Left hindlimb (tissue), 1 donor: ENCODE measurements at places on chromosomes 12 and 14.

- no peak for DNase-seq
Observed at GRCh38 chr12:53277981-53278380, 9.9 kb downstream of the ESPL1 start.

GRCh38 chr12:61254225-61254624 is 1006.0 kb upstream of the USP15 start:
- no peak for DNase-seq

DNA sequence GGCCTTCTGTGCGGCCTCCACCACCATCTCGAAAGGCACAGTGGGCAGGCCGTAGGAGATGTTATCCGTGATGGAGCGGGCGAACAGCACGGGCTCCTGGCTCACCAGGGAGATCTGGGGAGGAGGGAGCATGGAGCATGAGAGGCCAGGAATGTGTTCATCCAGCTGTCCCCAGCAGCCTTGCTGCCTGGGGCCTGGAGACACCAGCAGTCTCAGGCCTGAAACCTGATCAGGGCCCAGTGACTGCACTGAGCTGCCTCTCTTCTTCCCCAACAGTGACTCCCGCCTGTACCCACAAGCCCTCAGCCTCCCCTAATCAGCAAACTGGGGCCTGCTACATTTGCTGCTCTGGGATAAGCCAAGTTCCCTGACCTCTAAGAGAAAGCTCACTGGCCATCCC is 30.9 kb downstream of the ABCB9 start:
- DNase-seq = no peak

DNA sequence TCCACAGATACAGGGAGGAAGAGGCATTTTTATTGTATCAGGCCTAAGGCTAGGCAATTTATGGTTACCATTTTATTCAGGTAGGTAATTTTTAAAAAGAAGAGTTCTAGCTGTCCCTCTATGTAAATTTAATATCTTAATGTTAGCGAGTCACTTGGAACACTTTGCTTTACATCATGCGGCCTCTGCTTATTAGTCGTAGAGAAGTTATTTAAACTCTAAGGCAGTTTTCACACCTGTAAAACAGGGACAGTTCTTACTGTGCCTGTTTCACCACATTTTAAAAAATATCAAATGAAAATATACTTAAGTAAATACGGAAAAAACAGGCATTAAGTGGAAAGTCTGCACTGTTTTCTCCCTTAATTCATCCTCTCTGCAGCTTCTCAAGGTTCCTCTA is 71.4 kb upstream of the POC1B start:
- no peak for DNase-seq

GRCh38 chr14:99124482-99125105 is 147.4 kb downstream of the BCL11B start:
- DNase-seq = no peak

DNA sequence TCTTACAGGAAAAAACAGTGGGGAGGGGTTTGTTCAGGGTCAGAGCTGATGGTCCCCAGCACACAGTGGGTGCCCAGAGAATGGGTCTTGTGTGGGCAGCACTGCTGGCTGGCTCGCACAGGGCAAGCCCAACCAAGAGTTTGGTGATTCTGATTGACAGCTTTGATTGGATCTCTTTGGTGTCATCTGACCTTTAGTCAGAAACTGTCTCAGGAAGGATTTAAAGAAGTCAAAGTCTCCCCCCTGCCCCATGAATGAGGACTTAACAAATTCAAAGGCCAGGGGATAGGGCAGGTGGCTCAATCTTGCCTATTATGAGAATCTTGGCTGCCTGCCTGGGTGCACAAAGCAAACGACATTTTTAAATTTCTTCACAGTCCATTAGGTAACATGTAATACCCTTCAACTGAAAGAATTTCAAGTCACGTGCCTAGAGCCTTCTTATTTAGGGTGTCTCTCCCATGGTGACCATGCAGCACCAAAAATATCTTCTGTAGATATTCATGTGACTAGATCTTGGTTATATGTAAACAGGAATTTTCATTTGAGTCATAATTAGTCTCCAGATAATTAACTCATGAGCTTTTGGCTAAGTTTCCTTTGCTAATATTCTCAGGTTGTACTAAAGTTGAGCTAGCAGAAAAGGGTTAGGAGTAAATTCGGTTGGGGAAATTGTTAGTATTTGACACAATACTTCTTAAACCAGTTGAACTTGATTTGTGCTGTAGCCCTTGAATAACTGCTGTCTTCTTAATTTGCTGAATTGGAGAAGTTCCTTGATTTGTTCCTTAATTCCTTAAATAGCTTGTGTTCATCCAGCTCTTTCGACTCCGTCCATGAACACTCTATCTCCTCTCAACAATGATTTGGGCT is 54.5 kb upstream of the HECTD1 start:
- DNase-seq = no peak

GRCh38 chr12:131564845-131565244 is 146.0 kb upstream of the SFSWAP start:
- no peak for DNase-seq

DNA sequence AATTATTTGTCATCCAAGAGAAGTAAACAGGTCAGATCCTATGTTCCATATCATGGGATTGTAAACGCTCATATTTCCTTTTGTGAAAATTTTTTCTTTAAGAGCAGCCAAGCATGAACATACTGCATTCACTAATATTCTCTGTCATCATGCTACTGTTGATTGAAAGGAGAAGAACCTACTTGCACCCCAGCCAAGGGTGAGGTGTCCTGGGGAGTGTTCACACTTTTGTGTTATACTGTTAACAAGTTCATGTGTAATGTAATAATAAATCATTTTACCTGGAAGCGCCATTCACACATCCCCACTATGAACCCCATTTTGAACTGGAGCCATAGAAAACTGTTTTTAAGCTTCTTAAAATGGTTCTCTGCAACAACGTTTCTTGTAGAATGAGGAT is 53.6 kb downstream of the HMGA2 start:
- DNase-seq = no peak

DNA sequence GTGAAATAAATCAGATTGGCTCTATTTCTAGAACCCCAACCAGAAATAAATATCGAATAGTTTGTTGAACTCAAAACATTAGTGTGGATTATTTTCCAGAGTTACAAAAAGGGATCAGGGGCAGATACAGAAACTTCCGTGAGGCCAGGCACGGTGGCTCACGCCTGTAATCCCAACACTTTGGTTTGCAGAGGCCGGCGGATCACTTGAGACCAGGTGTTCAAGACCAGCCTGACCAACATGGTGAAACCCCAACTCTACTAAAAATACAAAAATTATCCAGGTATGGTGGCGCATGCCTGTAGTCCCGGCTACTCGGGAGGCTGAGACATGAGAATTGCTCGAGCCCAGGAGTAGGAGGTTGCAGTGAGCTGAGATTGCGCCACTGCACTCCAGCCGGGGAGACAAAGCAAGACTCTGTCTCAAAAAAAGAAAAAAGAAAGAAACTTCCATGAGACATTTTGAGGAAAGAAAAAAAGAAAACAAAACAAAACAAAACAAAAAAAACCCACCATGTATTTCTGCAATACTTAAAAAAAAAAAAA is 2.1 kb downstream of the FBXO21 start:
- DNase-seq = no peak

GRCh38 chr14:102878174-102878969 is 44.1 kb upstream of the AMN start:
- DNase-seq = no peak

DNA sequence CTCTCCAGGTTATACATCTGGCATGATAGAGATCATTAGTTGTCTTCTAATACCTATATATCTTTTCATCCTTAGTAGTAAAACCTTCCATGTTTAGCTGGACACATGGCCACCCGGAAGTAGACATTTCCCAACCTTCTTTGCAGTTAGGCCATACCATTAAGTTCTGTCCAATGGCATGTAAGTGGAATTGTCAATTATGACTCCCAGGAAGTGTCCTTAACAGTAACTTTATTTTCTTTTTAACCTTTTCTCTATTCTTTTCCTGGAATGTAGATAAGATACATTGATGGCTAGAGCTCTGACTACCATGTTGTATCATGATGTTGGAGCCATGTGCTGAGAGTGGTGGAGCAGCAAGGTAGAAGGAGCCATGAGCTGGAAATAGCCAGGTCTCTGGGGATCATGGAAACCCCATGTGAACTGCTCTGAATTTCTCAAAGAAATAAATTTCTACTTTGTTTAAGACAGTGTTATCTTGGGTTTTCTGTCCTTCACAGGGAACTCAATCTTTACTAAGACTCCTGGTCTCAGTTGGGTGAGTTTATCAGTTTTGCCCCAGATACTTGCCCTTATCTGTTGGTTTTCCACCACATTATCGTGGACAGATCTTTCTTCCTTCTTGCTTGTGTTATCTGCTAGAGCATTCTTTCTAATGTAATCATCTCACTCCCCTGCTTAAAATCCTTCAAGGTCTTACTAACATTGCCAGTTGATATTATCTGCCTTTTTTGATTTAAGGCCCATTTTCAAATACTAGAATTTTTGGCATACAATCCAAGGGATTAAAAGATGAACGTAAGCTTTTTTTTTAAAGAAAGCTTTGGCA is 5.1 kb upstream of the LTA4H start:
- DNase-seq = no peak

- DNase-seq = no peak
Observed at GRCh38 chr14:34872822-34873588, 2.2 kb downstream of the BAZ1A start.

- no peak for DNase-seq
Observed at GRCh38 chr12:30012816-30013450, 229.2 kb upstream of the TMTC1 start.

DNA sequence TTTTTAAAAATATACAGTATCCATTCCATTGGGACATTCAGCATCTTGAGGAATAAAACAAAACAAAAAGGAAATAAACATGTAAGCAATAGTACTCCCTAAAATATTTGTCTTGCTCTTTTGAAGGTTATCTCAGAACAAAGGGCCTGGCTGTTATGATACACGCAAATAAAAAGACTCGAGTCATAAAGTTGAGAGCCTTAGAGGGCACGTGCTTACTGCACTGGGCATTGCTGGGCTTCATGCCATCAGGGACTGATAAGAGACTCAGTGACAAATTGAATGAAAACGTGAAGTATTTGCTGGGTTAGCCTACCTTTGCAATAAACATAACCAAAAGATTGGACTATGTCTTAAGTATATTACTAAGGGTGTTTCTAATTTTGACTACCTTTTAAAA is 118.9 kb downstream of the SLC35F4 start:
- no peak for DNase-seq

- DNase-seq = no peak
Observed at GRCh38 chr14:65835501-65835900, 423.0 kb downstream of the FUT8 start.

DNA sequence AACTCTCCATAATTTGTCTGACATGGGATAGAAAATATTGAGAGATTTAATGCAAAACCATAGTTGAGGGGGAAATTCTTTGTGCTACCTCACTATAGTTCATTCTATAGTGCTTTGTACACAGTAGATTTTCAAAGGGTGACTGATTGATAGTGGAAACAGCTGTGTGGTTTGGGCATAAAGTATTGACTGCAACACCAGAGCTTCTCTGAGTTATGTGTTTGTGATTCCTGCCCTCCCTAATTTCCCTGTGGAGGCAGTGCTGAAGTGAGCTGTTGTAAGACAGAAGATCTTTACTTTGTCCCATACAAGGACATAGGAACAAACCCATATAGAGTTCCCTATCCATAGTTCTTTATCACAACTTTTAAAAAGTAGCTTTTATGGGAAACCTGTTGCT is 47.1 kb downstream of the PTPRQ start:
- DNase-seq = no peak

DNA sequence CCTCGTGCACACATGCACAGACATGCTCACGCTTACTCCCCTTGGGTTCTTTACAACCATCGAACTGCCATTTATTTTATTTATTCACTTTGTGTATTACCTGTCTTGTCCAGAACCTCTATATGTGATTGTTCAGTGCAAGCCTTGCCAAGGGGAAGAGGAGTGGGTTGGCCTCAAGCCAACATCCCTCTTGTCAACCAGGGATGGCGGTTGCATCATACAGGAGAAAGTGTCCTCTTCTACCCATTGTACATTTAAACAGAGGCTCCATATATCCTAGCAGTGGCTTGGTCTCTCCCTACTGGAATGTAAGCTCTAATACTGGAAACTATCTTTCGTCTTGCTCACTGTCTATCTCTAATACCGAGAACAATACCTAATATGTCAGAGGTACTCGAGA is 108.4 kb downstream of the C12orf42 start:
- DNase-seq = no peak

- DNase-seq = no peak
Observed at GRCh38 chr12:52976574-52977071, 27.7 kb downstream of the KRT18 start.

DNA sequence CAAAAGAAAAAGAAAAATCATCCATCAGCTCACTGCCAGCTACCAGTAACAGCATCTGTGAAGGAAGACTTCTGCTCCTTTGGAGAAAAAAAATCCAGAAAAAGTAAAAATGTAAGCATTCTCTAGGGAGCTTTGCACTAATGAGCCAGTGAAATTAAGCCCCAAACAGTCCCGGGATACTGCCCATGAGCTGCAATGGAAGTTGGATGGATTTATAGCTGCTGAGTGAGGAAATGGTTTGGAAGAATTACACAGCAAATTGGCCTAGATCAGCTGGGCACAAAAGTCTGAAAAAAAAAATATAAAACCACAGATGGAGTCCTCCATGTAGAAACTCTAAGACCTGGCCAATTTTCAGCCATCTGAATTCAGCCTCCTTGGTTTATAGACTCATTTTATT is 462.9 kb upstream of the USP15 start:
- no peak for DNase-seq

DNA sequence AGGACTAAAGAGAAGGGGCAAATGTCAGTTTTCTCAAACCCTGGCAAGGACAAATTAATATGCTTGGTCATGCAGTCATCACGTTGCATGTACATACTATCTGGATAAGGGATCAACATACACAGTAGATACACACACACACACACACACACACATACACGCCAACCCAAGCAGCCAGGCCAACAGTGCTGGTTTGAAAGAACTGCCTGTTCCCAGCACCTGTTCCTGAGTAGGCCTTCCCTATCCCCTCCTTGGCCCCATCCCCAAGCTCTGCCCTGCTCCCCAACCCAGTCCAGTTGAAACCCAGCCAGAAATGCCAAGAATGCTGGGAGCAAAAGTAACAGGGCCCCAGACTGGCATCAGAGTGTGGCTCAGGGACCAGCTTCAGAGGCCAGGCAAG is 4.4 kb downstream of the ITGA7 start:
- DNase-seq = peak; percentile 86

DNA sequence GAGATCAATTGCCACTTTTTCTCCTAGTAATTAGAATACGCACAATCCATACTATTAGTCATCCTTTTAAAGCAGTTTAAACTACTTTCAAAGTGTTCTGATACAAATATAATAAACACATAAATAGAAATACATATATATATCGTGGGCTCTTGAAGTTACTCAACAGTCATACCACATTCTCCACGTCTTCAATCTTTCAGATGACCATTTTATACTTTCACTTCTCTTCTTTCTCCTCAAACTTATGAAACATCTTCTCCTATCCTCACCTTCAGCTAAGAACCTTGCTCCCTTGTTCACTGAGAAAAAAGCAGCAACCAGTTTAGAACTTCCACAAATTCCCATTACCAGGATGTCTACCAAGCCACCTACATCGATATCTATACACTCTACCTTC is 19.2 kb downstream of the CEP290 start:
- no peak for DNase-seq

- no peak for DNase-seq
Observed at GRCh38 chr12:3551386-3551785, 60.4 kb downstream of the PRMT8 start.
